ENCODE measurements at places on chromosomes 13 and 19. TPM values are rescaled to one million over a fixed set of nuclear protein-coding genes. Genes with fewer than 3 reads are reported as not detected.

The NPAS1 gene
- not detected for total RNA-seq

The CFAP97D2 gene
- total RNA-seq, result not detected

The KIRREL2 gene
- total RNA-seq, result 0.04 TPM

The CYP4F12 gene
- not detected for total RNA-seq

The SLC6A16 gene
- total RNA-seq, result 0.13 TPM

The ALKBH6 gene
- 8.6 TPM for total RNA-seq

The ATP1A3 gene
- total RNA-seq, result not detected

The SELENOV gene
- total RNA-seq, result not detected

The GPR42 gene
- total RNA-seq, result not detected

The ZNF790 gene
- 6.7 TPM for total RNA-seq

The AXL gene
- total RNA-seq, result 238 TPM

The SSC5D gene
- total RNA-seq, result 0.13 TPM

The ADGRE1 gene
- total RNA-seq, result not detected

The IZUMO2 gene
- total RNA-seq, result not detected

The OR10H1 gene
- total RNA-seq, result not detected

The GNG8 gene
- total RNA-seq, result not detected

The NR1H2 gene
- total RNA-seq, result 67.8 TPM

The FFAR3 gene
- not detected for total RNA-seq

The IRGC gene
- not detected for total RNA-seq

The ISYNA1 gene
- 45.2 TPM for total RNA-seq

The DGKH gene
- 21.4 TPM for total RNA-seq
